ENCODE measurements at places on chromosomes 3 and 15.

GRCh38 chr3:134933997-134934396 is 138.9 kb downstream of the EPHB1 start:
- DNase-seq: peak; percentile 31

- DNase-seq: no peak
These were observed 191.8 kb downstream of the CGGBP1 start for GRCh38 chr3:87867001-87867400.

DNA sequence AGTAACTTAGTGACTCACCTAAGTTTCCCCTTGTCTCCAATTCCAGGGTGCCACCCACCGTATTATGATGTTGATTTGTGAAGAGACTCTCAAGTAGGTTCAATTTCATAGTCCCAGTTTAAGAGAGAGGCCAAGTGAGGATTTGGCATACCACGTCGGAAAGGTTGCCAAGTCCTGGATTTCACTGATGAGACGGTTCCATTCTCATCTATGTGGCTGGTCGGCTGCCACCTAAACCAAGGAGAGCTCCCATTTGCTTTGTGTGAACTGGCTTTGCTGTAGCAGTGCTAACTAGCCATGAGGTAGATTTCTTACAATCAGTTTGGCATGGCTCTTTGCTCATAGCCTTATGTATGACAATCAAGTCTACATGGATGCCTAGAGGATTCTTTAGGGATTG is 653.6 kb downstream of the NLGN1 start:
- no peak for DNase-seq

- DNase-seq: no peak
These were observed 37.8 kb downstream of the CFAP100 start for GRCh38 chr3:126432361-126433104.

DNA sequence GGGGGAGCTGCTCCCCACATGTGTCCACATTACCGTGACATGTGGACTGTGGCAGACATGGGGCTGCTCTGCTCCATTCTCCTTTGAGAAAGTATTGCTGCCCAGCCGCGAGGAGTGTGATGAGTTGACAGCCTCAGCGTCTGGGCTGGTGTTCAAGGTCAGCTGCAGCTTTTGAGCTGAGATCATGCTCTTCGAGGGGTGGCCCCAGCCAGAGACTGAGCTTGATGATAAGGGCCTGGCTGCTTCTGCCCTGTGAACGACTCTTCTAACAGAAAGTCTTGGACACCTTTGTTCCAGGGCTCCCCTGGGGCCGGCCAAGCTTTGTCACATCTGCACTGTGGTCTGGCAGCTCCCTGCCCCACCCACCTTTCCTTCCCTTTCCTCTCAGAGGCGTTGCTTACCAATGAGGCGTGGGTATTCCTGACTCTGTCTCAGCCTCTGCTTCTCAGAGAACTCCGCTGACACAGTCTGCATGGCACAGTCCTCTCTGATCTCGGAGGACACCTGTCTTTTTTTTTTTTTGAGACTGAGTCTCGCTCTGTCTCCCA is 86.6 kb downstream of the CHRD start:
- no peak for DNase-seq
